Left lung (tissue), 14 donors: ENCODE measurements at places on chromosomes 7 and 10.

DNA sequence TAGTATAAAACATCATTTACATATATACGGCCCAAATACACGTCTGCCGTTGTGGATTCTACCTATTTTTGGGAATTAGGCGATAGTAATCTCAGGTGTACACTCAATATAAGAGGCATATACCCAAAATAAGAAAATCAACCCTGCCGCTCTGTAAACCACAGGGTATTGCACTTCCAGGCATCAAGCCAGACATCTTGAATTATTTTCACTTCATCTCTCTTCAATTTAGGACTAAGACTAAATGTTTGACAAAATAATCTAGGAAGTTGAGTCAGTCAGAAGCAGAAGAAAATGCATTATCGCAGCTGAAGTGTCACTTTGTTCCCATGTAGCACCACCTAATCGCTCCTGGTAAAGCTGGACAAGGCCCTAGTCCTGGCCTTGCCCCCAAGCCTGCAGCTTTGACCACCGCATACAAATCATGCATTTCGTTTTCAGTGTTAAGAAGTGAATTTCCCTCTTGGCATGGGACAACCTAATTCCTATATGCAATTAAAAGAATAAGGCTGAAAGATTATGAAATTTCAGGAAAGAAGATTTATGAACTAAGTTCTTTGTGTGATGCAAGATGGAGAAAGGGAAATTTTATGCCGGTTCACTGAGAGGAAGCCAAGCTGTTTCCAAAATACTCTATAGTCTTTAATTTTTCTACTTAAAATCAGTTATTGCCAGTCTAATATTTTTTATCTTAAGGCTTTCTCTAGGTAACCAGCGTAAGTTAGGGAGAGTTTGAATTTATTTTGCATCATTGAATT lies 26.0 kb downstream of the CABCOCO1 start:
- no peak for DNase-seq

GRCh38 chr7:15932318-15932717 lies 245.8 kb upstream of the MEOX2 start:
- DNase-seq, result no peak

DNA sequence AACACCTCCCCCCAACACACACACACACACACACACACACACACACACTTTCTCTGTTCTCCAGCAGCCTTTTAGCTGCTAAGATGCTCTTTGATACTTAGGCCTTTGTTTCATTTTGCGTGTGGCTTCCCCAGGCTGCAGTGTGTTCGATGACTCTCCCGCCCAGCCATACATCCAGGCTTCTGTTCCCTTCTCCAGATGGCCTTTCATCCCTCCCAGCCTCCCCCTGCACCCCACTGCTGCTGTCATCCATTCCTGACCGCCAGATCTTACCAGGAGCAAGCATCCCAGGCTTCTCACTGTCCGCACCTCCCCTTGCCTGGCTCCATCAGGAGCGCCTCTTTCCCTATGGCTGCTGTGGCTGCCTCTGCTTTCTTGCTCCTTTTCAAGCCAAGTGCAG lies 77.8 kb upstream of the PPIF start:
- DNase-seq, result no peak

DNA sequence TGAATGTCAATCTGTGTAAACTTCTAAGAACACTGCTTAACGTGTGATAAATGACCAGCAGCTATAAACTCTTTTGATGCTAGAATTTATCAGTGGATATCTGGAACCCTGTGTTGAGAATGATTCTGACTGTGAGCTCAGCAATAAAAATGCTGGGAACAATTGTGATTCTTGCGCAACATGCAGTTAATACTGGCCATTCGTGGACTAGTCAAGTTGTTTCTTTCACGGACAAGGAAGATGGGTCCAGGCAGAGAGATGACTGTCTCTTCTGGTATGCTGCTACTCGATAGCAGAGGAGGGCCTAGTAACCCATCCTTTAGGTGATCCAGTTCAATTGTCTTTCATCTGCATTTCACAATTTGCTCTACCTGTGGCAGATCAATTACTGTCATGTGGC lies 394.8 kb upstream of the IGFBP3 start:
- no peak for DNase-seq

DNA sequence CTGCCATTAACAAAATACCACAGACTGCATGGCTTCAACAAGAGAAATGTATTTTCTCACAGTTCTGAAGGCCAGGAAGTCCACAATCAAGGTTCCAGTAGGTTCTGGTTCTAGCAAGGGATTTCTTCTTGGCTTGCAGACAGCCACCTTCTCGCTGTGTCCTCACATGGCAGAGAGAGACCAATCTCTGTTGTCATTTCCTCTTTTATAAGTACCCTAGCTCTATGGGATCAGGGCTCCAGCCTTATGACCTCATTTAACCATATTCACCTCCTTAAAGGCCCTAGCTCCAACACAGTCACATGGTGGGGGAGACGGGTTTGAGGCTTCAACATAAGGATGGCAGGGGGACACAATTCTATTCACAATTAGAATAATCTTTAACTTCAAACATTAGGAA lies 23.6 kb downstream of the ABI1 start:
- DNase-seq, result no peak

DNA sequence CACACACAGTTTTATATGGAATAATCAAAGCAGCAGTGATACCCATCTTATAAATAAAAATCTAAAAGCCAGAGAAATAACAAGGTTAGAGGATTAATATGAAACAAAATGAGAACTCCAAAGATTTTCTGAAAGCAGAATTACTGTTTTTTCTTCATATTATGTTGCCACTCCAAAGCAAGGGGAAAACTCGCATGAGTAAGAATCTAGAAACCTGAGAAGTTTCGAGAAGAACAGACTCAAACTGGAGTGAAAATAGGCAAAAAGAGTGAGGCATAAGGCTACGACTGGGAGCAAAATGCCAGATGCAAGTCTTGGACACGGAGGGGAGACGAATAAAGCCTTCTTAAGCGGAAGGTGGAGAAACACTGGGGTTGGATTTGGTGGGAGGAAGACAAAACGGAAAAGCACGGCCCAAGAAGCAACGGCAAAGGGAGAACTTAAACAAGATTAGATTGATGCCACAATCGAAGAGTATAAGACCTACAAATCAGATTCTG lies 923 bp downstream of the TNPO3 start:
- no peak for DNase-seq

GRCh38 chr7:132837529-132837928 lies 244.4 kb downstream of the CHCHD3 start:
- DNase-seq, result no peak

DNA sequence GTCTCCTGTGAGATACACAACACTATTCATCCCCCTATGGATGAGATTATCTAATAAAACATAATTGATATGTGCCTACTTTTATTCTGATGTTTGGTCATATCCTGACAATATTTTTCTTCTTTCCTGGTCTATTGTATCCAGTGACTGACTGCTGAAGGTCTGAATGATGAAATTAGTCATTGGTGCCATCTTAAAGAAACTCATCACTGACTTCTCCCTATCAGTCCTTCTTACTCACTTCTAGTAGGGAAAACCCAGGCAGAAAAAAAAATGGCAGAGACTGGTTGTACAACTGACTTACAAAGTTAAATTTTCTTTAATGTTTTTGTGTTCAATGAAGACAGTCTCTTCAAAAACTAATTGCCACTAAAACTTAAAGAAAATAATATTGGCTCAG lies 377.4 kb downstream of the HTR7 start:
- no peak for DNase-seq

DNA sequence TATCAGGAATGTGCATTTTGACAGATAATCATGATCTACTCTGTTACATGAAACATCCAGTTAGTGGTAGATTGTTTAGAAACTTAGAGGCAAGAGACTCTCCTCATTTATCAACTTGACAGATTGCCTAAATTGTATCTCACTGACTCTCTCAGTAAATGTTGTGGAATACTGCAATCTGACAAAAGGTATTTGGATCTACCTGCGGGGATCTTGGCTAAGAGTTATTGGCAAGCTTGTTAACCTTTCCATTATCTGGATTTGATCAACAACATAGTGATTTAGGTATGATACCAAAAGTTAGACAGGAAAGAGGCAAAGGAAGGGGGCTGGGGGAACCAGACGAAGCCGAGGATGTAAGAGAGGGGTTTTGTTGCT lies 2.0 kb downstream of the VSTM2A start:
- no peak for DNase-seq

- no peak for DNase-seq
Observed at GRCh38 chr10:49191349-49191748, 3.2 kb upstream of the TMEM273 start.

- DNase-seq, result peak; percentile 50
Observed at GRCh38 chr10:79022565-79023230, 46.1 kb upstream of the ZMIZ1 start.

- DNase-seq, result no peak
Observed at GRCh38 chr10:59109826-59110225, 66.6 kb upstream of the PHYHIPL start.

DNA sequence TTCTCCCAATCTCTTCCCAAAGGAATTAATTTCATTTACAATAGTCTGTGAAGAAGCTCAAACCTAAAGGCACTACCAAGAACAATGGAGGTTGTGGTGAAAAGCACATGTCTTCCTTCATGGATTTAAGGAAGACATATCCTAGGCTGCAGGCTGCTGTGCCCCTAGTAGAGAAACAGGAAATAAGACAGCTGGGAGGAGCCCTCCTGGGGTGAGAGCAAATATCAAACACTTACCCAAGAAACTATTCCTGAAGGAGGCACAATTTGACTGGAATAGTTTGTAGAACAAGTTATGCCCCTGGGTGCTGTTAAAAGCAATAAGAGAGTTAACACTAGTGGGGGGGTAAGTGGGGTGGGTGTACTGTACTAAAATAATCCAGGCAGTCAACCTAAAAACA lies 30.1 kb downstream of the PDZD8 start:
- no peak for DNase-seq

DNA sequence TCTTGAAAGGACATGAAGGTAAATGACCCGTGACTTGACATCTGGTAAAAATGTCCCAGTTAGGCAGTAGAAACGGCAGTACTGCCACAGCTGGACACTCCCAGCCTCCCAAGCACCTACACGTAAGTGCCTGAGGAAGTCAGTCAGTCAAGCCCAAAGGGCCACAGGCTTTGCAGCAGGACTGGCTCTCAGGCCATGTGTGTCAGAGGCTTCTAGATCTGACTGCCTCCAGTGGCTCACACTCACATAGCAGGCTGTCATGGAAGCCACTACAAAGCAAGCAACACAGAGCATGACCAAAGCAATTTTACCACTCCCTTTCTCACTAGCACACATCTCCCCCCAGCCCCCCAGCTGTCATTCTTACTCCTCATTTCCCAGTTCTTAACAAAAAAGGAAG lies 17.8 kb upstream of the CCNJ start:
- no peak for DNase-seq

GRCh38 chr7:77315182-77315591 lies 101.0 kb downstream of the GSAP start:
- DNase-seq, result no peak

GRCh38 chr10:113425541-113425951 lies 127.3 kb upstream of the HABP2 start:
- no peak for DNase-seq

DNA sequence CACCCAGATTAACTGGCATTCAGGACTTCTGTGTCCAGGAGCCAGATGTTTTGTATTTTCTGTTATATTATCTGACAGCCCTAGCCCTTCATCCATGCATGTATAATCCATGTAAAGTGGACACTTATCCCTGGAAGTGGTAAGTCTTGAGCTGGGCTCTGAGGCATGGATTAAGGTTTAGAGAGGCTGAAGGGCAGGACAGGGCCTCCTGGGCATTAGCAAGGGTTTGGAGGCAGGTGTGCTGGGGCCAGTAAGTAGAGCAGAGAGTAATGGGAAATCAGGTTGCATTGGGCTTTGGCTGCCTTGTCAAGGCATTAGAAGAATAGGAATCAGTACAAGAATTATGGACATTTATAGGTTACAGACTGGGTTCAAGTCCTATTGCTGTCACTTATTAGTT lies 138.0 kb downstream of the DYNC1I1 start:
- no peak for DNase-seq
